ENCODE measurements at places on chromosomes 1 and 21.

DNA sequence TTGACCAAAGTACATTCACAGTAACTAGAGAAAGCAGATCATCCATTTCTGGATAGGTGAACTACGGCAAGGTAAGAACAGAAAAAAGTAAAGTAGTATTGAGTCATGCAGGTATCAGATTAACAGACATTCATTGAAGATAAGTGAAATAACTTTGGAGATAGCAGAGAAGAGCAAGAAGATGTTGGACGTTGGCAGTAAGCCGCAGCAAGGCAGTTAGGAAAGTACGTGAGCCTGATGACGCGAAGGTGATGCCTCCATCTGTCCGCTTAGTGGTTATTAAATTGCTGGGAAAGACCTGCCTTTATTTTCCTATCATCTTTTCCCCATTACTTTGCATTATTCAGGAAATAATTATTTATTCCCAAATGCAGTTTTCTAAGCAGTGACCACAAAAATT is 24.9 kb upstream of the KIAA1614 start:
- no peak for DNase-seq

DNA sequence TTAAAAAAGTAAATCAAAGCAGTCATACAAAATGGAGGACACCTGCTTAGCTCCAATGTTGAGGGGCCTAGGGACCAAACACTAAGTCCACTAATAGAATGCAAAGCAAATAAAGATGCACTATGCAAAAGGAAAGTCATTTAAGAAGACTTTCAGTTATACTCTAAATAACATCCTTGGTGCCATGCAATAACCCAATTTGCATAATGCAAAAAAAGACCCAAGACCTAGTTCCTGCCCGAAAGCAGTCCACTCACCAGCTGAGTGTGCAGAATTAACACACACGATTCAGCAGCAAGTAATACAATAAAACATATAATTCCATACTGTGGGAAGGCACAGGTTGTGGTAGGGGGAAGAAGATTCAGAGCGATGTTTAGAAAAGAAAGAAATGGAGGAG is 101.8 kb downstream of the TGFBR3 start:
- no peak for DNase-seq

DNA sequence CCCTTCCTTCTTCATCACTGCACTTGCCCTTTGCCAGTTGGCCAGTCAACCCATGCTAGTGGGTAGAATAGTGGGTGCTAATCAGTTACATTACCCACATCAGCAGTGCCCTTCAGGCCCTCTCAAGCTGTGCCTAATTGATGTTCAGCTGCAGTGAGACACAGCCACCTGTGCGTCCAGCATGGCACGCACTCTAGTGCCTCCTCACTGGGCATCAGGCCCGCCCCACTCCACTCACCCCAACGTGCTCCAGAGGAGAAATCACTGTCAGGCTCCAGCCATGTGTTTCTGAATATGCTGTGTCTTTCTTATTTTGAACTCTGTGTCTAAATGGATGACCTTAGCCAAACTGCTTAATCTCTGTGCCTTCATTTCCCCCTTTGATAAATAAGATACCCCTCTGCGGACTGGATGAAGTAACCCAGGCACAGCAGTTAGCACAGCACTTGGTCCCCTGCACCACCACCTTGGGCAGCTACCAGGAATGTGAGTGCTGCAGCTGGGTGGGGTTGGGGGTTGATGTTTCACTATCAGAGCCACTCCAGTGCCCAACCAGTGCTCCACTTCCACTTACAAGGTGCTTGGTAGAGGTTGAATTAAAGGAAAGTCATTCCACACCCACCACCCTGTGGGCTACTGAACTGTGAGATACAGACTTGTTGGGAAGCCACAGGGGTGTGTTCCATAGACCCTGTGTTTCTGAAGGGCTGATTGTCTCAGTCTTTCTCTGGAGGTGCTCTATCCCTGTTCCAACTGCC is 8.9 kb upstream of the ADORA3 start:
- no peak for DNase-seq

DNA sequence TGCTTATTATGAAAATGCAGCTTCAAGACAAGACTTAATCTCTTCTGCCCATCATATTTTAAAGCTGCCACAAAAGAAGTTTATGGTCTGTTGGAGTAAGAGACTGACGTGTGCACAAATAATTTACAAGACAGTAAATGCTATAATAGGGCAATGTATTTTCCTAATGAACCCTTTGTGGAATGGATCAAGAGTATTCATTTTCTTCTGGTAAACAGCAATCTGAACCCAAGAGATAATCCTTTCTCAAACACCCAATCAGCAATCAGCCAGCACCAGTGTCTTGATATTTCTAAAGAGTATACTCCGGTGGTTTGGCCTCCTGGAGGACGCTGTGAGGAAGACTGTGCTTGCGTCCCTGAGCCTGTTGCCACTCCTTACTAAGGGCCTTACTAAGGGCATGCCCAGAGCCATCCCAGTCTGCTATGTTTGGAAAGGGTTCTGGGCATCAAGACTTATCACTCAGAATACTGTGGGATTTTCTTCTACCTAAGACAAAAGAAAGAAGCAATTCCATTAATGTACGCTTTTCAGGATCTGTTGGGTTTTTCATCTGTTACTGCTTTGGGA is 48.8 kb upstream of the LRRC8D start:
- no peak for DNase-seq

GRCh38 chr1:80892539-80892938 is 908.2 kb upstream of the ADGRL2 start:
- DNase-seq: no peak

DNA sequence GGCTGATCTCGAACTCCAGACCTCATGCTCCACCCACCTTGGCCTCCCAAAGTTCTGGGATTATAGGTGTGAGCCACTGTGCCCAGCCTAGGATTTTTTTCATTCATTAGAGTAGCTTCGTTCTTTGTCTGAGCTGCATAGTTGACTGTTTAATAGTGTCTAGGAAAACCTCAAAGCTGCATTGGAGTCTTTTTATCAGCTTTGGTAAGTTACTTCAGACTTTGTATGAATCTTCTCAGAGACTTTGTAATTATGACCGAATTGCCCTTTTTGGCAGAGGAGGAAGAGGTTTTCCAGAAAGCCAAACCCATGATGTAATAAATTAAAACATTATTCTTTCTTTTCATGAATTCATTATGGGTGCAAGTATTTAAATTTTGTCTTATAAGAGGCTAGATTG is 5.1 kb downstream of the DNAJB4 start:
- no peak for DNase-seq

DNA sequence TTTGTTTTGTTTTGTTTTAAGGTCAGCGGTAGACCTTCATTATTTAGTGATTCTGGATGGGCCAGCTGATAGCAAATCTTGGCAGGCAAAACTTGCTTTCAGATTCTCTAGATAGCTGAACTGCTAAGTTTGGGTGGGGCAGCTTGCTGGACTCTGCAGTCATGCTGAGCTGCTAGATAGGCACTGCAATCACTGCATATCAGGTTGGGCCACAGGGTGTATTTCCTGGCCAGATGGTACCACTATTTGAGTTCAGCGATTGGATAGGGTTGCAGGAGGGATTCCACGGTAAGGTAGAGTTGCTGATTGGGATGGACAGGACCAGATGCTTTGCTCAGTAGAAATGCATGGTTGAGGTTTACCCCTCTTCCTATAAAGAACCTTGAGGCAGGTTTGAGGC is 579.3 kb upstream of the ADGRL4 start:
- no peak for DNase-seq

DNA sequence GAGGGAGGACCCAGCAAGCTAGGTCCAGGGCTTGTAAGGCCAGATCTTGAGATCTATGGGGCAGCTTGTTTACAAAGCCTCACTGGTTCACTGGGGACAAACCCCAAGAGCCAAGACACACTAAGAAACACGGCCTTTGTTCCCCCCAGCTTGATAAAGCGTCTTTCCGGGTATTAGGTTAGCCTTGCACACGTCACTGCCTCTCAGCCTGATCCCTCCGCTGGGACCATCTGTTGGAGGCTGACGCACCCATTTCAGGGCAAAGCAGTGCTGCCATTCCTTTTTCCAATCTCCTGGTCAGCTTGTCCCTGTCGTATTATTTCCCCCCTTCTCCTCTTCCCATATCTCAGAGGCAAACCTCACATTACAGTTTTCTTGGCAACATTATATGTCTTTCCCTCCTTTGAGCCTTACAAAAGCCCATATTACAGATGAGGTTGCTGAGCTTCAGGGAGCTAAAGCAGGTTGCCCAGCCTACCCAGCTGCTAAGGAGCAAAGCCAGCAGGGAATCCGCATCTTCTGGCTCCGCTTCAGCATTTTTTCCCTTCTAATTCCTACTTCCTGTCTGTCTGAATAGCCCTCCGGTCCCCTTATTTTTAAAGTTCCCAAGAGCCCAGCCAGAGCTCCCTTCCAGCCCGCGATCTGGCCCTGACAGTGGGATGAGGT is 4.1 kb downstream of the HEYL start:
- no peak for DNase-seq

DNA sequence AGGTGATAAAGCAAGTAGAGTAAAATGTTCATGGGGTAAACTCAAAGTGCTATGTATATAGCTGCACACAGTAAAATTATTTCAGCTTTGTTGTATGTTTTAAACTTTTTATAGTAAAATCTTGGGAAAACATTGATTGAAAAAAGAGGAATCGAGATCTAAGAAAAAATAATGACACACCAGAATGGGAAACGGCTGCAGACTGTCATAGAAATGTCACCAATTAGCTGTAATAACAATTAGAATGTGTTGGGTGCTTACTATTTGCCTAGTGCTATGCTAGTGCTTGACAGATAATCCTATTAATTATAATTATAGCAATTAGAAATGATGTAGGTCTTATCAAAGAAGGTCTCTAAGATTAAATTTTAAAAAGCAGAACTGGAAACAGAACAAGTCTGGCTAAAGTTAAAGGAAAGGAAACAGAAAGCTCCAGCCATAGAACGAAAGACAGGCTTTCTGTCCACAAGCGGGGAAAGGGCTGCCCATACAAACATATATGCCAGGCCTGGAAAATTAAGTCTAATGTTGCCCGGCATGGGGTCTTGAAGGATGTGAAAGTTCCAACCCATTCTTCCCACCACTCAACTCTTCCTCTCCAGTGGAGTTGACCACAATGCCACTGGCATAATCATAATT is 5.0 kb downstream of the PCNX2 start:
- no peak for DNase-seq

- DNase-seq: no peak
Observed at GRCh38 chr1:159951551-159951950, 2.5 kb downstream of the SLAMF9 start.

DNA sequence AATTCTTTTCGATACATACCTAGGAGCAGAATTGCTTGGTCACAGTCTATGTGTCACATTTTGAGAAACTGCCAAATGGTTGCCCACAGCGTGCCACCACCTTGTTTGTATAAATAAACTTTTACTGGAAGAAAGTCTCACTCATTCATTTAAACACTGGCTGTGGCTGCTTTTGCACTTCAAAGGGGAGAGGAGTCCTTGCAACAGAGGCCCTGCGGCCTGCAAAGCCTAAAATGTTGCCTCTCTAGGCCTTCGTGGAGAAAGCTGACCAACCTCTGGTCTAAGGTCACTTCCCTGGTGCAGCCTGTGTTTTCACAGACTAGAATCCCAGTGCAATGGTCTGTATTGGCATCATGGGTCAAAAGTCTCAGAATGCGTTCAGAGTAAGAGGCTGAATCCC is 8.3 kb downstream of the RIPK4 start:
- DNase-seq: no peak

DNA sequence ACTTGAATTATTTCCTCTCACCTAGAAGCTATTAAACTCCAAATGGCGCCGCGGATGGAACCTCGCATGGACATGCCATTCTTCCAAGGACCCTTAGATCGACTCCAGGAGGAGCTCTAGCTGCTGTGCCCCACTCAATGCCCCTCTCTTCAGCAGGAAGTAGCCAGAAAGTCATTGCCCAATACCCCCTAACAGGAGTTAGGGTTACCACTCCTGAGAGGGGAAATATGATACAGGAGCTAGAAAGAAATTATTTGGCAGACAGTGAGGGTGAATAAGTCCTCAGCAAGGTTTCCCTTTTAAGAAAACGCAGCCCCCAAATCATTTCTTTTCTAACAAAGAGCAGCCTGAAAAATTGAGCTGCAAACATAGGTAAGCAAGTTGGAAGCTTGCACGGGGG is 28.6 kb downstream of the TFB2M start:
- no peak for DNase-seq

- no peak for DNase-seq
Observed at GRCh38 chr1:15732686-15733081, 3.4 kb upstream of the SLC25A34 start.

GRCh38 chr1:210476730-210477129 is 148.0 kb downstream of the HHAT start:
- DNase-seq: no peak

DNA sequence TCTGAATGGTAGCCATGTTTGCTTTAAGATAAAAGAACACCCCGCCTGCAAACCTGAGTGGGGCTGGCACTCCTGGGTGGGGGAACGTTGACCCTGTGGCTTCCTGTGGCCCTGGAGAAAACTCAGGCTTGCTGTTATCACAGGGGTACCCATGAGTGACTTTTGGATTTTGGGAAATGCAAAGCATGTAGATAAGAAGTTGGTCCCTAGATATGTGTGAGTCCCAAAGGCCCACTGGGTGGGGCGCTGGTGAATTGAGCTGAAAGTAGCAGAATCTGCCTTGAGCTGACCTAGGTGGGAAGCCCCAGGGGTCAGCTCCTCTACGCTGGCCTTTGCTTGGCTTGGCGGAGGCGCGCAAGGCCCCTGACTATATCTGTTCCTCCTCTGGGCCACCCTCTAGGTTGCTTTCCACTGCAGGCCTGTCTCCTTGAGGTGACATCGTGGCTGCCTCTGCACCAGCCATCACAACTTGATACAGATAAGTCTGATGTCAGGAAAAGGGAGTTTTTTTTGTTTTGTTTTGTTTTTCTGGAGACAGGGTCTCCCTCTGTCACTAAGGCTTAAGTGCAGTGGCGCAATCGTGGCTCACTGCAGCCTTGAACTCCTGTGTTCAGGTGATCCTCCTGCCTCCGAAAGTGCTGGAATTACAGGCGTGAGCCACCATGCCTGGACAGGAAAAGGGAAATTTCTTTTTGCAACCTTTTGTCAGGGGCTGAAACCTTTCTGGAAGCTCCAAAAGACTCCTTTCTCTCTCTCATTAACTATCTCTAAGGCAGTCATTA is 72.2 kb downstream of the AGPAT3 start:
- DNase-seq: no peak
